ENCODE measurements at places on chromosomes 5 and 9.

DNA sequence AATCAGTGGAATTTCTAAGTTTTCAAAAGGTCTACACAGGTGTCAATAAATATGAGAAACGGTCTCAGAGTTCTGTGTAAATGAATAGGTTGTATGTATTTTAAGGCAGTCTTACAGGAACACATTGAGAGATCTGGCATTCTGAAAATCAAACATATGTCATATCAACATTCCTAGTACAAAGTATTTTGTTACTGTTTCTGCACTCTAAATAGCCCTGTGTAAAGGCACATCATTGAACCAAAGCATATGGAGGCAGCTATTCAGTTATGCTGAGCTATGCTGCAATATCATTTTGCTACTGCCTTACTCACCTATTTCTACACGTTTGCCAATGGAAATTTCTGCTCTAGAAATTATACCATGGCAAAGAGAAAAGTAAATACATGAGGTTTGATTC is 379.1 kb downstream of the KIAA0825 start:
- no peak for DNase-seq

- DNase-seq, result no peak
Observed at GRCh38 chr9:91426123-91426745, 2.6 kb upstream of the NFIL3 start.

DNA sequence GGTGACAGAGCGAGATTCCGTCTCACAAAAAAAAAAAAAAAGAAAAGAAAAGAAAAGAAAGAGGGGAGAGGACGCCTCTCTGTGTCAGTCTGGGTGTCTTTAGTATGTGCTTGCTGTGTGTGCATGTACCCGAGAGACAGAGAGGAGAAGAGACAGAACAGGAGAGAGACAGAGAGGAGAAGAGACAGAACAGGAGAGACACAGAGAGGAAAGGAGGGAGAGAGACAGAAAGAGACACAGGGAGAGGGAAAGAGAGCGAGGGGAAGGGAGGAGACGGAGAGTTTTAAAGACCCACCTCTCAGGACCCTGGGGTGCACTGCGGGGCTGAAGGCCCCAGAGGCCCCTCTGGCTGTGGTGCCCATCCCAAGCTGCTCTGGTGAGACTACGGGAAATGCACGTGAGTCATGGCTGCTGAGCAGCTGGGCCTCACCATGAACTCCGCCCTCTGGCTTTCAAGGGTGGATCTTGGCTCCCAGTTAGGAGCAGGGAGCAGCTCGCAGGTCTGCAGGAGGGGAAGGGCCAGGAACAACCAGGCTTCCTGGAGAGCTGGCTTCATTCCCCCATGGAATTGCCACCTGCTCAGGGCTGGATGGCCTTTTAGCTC is 7.9 kb downstream of the SLC6A3 start:
- no peak for DNase-seq

GRCh38 chr9:111231801-111232580 is 98.0 kb downstream of the OR2K2 start:
- DNase-seq, result no peak

GRCh38 chr9:19074836-19075235 is 25.6 kb downstream of the RRAGA start:
- DNase-seq, result no peak

DNA sequence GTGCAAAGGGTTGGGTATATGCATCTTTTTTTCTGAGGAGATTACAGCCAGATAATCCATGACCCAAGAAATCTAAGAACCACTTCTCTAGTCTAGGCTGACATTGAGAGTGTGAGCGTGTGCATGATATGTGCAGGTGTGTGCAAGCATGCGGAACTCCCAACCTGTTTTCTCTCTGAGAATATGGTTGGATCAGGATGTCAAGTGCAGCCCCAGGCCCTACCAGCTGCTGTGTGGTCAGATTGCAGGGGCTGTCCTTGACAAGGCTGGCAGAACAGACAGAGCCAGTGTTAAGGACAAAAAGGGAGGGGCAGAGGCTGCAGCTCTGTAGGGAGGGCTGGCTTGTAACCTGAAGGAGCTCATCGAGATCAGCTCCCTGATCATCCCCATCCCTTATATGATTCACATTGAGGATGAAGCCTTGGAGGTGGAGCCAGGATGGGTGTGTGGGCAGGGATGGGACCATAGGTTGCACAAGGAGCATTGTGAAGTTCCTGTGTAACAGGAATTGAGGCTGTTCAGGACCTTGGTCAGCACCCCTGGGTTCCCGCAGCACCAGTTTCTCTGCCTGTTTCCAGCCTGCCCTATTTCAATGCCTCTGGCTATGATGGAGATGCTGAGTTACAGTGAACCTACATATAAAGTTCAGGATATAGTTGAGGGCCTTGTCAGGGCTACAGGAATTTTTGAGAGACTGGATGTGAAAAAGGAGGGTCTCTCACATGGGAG is 52.6 kb upstream of the ARAP3 start:
- DNase-seq, result no peak

DNA sequence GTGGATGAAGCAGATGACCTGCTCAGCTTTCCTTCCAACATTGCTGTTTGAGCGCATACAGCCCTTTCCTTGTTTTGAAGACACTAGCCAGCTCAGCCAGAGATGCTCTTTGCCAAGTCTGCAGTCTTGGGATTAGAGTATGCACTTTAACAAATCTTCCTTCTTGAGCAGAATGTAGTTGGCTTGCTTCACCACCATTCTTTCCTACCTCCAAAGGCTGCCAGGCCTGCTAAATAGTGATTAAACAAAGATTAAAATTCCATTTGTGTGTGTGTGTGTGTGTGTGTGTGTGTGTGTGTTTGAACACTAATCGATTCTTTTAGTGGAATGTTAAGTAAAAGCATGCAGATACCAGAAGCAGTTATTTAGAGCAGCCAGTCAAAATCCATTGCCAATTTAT is 97.6 kb downstream of the GALNT10 start:
- no peak for DNase-seq

DNA sequence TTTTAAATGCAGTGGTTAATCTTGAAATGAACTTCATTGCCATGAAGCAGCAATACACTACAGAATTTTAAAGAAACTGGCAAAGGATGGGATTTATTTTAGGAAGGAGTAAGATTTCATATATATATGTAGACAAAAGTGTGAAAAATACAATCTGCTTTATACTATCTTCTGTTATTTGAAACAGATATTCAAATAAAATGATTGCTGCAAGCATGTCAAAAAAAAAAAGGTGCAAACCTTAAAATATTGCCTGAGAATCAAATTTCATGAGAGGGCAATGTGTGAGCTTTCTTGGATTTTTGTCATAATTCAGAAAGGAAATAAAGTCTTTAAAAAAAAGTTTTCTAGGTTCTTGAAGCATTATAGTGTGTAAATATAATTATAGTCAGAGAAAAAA is 705.0 kb upstream of the CDH10 start:
- DNase-seq, result no peak

DNA sequence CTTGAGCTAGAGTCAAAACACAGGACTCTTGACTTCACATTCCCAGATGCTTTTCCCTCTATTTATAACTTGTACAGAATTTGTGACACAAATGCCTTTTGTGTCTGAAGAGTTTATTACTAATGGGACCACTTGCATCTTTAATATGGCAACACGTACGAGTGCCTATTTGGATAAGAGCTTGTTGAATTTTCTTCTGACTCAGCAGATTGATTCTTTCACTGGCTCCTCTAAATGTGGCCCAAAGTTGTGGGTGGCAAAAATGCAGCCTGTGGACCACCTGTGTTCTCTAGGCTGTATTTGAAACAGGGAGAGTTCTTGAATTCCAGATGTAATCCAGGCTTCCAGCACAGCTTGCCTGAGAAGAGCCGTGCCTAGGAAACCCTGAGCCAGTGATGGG is 34.1 kb upstream of the ERCC6L2 start:
- no peak for DNase-seq

- DNase-seq, result no peak
Observed at GRCh38 chr9:76677481-76678055, 86.7 kb upstream of the PCA3 start.

DNA sequence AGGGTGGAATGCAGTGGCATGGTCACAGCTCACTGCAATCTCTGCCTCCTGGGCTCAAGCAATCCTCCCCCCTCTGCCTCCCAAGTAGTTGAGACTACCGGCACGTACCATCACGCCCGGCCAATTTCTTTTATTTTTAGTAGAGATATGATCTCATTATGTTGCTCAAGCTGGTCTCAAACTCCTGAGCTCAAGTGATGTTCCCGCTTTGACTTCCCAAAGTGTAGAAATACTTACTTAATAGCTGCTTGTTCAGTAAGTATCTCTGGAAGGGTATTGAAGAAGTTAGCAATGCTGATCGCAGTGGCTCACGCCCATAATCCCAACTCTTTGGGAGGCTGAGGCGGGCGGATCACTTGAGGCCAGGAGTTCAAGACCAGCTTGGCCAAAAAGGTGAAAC is 35.7 kb upstream of the PLIN2 start:
- DNase-seq, result no peak

DNA sequence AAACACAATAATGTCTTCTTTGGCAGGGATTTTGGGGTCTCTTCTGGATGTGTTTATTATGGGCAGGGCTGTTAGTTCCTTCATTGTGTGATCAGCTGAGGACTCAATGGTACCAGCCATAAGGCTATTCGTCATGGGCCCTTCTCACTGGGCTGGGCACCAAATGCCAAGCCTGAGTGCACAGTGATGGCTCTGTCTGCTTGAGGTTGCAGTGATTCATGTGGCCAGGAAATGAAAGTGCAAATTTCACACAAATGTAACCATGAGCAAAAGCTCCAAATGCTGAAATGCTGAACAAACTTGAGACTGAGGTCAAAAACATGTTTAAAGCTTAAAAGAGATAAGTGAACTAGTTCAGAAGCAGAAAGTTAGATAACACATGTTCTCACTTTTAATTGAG is 191.0 kb downstream of the TARS1 start:
- no peak for DNase-seq

DNA sequence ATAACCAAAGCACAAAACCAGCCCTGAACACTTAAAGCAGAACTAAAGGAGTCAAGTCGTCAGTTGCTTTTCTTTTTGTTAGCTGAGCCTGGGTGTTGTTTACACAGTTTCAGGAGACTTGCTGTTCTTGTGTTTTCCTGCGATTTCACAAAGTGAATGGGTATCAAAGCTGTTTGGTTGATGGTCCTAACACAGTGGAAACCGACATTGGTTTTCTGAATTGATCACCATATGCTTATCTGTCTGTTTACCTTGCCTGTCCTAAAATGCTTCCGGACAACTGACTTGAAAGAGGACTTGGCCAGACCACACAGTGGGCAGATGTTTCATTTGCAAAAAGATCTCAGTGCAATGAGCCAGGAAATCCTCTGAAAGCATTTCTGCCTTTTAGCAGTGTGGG is 676.4 kb downstream of the PRELID2 start:
- no peak for DNase-seq

DNA sequence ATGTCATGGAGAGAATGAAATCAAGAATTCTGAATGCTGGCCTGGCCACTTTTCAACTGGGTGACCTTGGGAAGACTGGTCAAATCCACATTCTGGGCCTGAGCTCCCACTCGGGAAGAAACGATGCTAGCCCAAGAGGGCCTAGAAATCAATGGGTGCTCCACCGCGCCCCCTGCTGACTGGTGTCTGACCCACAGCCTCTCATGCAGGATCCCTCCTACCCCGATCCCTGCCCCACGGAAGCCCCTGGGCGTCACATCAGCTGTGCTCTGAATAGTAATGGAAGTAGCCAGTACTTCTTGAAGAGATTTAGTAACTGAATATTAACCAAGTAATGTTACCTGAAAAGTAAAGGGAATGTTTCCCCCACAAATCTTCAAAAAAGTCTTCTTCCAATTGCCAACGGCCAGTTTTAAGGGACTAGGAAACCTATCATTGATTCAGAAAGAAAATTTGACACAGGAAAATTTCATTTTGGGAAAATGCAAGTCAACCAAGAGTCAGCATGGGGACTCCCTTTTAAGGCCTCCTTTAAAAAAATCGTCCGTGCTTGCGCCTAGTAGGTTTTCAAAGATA is 43.9 kb downstream of the CRB2 start:
- DNase-seq, result no peak
